ENCODE measurements at places on chromosomes 16 and 17. TPM values are rescaled to one million over a fixed set of nuclear protein-coding genes. Genes with fewer than 3 reads are reported as not detected.

- H3K4me1 ChIP-seq: no peaks in the 10 kb centered on the region
- H3K27ac ChIP-seq: no peak overlapping the region
- H3K4me3 ChIP-seq: no peak overlapping the region
- no peaks in the 10 kb centered on the region for H3K27me3 ChIP-seq
Observed at GRCh38 chr16:2244301-2244700, 7.1 kb downstream of the ECI1 start.

DNA sequence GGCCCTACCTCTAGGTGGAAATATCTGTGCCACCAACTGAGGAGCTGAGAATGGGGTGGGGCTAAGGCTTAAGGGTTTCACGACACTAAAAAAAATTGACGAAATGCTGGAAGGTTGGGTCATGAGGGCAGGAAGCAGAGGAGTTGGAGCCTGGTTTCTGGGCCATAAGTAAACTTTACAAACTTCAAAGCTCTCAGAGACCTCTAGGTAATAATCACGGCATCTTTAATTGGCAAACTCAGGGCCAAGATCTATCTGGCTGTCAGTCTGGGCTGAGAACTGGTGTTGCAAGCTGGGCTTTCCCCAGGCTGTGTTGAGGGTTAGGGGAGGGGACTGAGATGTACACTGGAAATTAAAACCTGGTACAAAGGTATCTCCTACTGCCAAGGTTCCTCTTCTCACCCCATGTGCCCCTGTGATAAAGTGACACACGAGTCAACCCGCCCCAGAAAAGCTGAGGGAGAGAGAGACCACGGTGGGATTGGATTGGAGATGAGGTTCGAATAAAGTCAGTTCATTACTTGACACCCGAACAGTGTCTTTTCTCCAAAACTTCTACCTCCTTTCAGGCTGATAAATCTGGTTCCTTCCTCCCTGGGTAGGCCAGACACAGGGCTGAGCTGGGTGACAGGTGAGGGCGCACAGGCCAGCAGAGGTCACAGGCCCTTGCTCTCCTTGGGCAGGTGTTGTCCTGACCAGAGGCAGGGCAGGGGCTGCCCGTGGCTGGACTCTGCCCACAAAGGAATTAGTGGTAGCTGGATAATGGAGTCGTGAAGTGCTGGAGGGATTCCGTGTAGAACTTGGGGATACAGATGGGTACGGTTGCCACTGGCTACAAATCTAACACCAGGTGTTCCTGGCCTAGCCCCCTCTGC is 4.0 kb upstream of the ZNF768 start:
- DNase-seq: no peak
- H3K27me3 ChIP-seq: no peaks in the 10 kb centered on the region
- H3K27ac ChIP-seq: no peak overlapping the region
- H3K4me1 ChIP-seq: peaks cover 32% of the 10 kb centered on the region

- H3K27ac ChIP-seq: no peak within 1 kb of the TSS
- H3K4me1 ChIP-seq: peaks cover 4% of the 10 kb centered on the region
- no peak within 1 kb of the TSS for H3K4me3 ChIP-seq
- peaks cover 12% of the 10 kb centered on the region for H3K27me3 ChIP-seq
- no peak for DNase-seq
Observed at GRCh38 chr17:63911041-63911635, at the start of gene CSHL1. TSS of gene CSHL1 (minus strand) at chr17:63911258. CDS start at chr17:63911196, 62 bp downstream.

GRCh38 chr17:68684949-68685357 is 83.8 kb upstream of the FAM20A start:
- no peaks in the 10 kb centered on the region for H3K4me1 ChIP-seq
- H3K4me3 ChIP-seq: no peak overlapping the region
- no peak for DNase-seq
- no peak overlapping the region for H3K27ac ChIP-seq
- no peaks in the 10 kb centered on the region for H3K36me3 ChIP-seq

DNA sequence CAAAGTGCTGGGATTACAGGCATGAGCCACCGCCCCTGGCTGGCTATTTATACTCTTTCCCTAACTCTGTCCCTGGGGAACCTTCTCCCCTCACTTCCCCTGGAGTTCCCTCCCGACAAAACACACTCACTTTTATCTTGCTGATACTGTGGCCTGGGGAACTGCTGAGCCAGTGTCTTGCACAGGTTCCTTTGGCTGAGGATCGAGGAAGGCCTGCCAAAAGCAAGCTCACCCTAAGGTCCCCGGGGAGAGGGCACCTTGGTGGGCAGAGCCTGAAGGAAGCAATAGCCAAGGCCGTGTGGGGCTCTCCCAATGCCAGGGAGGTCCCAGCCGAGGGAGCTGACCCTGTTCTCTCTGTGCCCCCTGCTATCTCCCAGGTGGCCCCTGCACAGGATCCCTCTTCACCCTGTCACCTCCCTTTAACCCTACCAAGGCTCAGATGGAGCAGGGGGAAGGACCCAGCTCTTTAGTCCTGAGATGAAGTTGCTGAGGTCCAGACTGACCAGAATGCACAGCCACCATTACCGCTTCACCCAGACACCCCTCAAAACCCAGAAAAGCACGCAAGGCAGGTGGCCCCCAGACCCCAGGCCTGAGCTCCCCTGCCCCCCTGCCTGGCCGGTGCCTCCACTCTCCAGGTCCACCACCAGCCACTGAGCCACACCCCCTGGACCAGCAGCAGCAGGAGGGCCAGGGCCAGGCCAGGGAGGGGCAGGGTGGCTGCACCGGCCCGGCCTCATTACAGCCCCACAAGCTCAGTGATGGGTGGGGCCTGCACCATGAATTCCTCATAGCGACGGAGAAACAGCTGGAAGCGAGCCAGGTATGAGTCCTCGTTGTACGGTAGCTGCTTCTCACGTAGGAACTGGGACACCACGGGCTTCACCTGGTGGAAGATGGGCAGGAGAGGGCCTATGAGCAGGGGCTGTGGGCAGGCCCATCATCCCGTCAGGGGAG is 5.1 kb upstream of the FDXR start:
- peaks cover 11% of the 10 kb centered on the region for H3K4me1 ChIP-seq
- no peaks in the 10 kb centered on the region for H3K27me3 ChIP-seq
- H3K4me3 ChIP-seq: no peak overlapping the region
- DNase-seq: no peak
- no peak overlapping the region for H3K27ac ChIP-seq

- no peaks in the 10 kb centered on the region for H3K36me3 ChIP-seq
- H3K4me1 ChIP-seq: no peaks in the 10 kb centered on the region
- H3K4me3 ChIP-seq: no peak overlapping the region
- DNase-seq: no peak
Observed at GRCh38 chr17:45974916-45975630, 24.0 kb upstream of the STH start.

KIF18B gene
- total RNA-seq: 42.1 TPM

NTN1 gene
- total RNA-seq: 0.43 TPM

TPSG1 gene
- total RNA-seq: not detected

RPTOR gene
- total RNA-seq: 68.2 TPM

TLCD3B gene
- 1.8 TPM for total RNA-seq
